ENCODE measurements at places on chromosomes 4 and X.

DNA sequence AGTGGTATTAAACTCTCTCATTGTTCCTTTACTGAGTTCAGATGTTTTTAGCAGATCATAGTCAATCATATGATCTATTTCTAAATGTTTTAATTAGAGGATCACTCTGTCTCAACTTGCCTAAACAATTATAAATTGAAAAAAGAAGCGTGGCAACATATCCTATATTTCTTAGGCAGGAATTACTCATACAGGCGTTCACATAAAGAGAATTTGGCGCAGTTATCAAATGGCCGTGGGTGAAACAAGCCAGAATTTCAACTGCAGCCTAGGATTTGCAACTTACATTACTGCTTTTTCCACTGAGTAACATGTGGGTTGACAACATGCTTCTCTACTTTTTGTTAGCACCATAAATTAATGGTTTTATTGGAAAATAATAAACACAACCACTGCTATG lies 141.3 kb downstream of the CPE start:
- no peak for DNase-seq

GRCh38 chrX:47643926-47644325 lies 6.4 kb downstream of the ELK1 start:
- DNase-seq, result no peak

GRCh38 chrX:1453395-1453783 lies 680 bp upstream of the ASMTL start:
- no peak for DNase-seq

GRCh38 chr4:39037491-39037825 lies 5.2 kb upstream of the TMEM156 start:
- DNase-seq, result no peak

GRCh38 chr4:183758061-183758757 lies 99.1 kb downstream of the TRAPPC11 start:
- DNase-seq, result no peak

GRCh38 chrX:1618689-1619088 lies 3.8 kb downstream of the ASMT start:
- DNase-seq, result no peak

DNA sequence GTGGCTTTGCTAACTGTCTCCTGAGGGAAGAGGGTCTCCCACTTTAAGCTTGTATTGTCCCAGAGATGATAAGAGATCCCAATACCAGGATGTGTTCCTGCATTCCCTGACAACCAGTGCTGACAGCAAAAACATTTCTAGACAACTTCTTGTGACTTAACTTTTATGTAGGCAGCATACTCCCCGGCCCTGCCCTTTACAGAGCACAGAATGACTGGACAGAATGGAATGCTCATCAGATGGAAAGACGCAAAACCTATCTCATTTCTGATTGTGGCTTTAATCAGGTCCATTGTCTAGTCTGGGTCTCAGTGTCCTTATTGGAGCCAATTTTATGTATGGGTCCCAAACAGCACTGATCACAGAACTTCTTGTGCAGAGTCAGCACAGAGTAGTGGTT lies 18.2 kb upstream of the PLAC1 start:
- DNase-seq, result no peak

DNA sequence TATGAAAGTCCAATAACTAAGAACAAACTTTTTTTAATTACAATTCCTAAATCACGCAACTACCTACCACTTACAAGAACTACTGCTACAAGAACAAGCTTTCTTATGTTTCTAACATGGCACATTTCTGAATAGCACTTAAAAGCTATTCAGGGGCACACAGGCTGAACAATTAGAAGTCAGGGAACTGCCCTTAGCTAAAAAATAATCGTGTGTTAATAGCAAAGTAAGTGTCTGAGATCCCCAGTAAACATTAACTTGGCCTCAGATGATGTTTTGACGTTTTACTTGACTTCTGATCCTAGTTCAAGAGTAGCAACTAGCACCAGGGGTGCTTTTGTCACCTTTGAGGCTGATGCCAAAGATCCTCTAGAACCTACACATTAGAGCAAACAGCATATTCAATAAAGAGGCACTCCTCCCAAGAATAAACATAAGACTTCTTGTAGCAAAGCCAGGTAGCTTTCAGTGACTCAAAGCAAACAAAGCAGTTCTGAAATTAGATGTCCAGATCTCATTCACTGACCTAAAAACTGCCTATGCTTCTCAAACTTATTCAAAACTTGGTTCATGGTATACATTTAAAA lies 16.2 kb downstream of the SPOCK3 start:
- no peak for DNase-seq

Measured in bone marrow (tissue), 2 donors.